Cortex of kidney (tissue), 1 donor: ENCODE measurements at places on chromosomes 12 and 14.
A peak's percentile ranks its signal among the peaks of the same experiment; 100 is the strongest.

DNA sequence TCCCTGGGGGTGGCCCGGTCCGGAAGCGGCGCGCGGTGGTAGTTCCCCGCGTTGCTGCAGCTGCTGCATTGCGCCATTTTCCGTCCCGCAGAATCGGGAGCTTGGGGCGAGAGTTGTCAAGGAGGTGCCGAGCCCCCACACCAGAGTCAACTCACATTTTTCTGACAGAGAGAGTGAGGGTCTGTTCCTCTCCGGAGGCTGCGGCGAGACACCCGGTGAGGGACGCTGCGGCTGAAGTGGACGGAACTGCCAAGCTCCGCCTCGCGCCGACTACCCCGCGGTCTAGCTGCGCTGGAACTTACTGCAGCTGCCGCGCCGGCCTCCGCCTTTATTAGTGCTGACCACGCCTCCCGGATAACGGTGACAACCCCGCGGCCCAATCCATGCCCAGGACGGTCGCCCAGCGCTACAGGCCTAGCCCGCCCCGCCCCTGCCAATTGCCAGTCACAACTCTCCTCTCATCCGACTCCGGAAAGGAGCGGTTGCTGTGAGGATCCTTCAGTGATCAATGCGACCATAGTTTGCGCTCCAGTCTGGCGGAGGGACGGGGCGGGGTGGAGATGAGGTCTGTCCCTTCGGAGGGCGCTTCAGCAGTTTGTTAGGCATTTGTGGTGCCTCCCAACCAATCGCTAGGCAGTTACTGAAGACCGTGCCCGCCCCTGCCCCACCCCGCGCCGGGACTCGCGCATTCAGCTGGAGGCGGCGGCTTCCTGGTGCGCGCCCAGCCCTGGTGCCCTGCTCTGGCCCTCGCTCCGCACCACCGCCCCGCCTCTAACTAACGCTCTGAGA is at the start of gene VAMP1:
VAMP1 (minus strand) TSS at position 303 of the 789 bp plus-strand sequence; CDS start at position 157, 146 bp downstream.
- DNase-seq = peak; percentile 81

DNA sequence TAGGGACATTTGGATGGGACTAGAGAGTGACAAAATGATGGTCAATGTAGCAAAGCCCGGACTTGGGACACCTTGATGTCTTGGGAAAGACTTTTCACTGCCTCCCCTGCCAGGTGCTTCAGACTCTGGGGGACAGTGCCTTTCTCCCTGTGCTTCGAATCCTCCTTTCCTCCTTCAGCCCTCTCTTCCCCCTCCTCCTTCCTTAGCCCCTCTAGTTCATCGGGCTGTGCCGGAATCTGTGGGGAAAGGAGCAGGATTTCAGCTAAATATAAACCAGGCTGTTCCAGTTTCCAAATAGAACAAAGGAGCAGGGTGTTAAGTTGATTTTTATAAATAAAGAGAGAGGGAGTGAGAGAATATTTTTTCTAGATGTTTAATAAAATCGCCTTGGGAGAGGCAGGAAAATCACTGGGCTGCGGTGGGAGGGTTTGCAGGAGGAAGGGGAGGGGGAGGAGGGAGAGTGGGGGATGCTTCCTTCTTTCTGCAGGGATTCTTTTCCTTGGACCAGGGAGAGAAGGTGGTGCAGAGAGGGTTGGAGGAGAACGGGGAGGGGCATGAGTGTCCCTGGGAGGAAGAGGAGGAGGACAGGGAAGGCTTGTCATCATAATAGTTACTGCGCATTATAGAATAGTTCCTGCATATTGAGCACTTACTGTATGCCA is 21.3 kb upstream of the CABP1 start:
- DNase-seq = no peak

DNA sequence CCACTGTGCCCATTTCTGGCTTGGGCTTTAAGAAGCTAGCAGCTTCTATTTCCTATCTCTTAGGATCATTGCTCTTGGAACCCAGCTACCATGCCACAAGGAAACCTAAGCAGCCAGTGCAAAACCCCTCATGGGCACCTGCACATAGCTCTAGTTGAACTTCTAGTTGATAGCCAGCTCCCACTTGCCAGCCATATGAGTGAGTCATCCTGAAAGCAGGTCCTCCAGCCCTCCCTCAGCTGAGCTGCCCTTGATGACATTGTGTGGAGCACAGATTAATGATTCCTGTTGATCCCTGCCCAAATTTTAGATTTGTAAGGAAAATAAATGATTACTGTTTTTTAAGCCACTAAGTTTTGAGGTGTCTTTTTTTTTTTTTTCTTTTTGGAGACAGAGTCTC is 234.2 kb upstream of the FBXO33 start:
- DNase-seq = no peak

DNA sequence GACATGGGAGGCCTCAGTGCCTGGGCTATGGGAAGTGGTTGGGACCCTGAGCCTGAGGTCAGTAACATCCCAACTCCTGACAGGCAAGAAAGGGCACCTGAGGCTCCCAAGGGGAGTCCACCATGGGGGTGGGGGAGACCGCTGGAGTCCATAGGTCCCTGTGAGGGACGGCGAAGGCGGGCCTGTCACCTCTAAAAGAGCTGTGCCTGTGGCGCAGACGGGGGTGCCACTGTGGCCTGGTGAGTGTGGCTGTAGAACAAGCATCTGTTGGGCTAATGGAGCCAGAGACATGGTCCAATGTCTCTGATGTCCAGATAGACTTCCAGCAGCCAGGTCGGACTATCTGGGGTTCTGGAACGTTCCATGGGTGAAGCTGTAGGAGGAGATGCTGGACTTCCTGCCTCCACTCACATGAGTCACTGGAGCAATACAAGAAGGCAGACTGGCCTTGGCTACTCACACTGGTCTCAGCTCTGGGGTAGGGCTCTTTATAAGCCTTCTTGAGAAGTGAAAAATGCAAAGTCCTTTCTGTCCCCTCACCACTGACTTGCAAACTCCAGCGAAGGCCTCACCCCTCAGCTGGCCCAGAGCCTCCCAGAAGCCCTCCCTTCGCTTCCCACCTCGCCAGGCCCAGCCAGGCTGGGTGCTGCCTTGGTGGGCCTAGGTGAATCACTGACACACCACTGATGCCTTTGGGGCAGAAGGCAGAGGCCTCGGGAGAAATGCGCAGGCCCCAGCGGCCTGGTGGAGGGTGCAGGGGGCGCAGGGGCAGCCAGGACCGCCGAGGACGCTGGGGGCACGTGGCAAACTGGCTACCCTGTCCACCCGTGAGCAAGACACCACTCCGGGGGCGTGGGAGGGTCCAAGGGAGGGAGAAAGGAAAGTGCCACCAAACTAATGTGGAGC is 1.1 kb upstream of the TRAF3 start:
- no peak for DNase-seq

GRCh38 chr12:120358412-120359100 is 10.4 kb downstream of the MSI1 start:
- no peak for DNase-seq

DNA sequence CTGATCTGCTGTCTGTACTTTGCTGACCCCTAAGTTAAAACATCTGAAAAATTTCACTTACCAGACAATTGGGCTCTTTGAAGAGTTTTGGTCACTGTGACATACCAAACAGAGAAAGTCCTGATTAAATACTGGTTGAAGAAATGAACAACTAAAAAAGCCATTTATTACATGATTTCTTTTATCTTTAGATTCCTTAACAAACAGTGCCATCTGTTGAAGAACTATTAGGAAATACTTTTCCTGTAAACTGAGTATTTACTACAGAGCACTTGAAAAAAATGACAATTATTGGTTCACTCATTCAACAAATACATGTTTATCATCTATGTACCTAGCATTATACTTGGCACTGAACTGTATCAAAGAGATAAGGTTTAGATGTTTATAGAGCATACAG is 6.5 kb upstream of the WASHC4 start:
- DNase-seq = no peak

DNA sequence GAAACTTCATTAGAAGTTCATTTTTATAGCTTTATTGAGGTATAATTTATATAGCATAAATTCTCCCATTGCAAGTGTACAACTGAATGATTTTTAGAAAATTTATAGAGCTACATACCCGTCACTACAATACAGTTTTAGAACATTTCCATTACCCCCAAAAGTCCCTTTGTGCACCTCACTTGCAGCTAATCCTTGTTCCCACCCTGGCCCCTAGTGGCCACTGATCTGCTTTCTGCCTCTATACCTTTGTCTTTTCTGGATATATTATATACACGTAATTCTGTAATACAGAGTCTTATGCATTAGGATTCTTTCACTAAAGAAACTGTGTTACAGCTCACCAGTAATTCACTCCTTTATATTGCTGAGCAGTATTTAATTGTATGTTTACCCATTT is 145.1 kb upstream of the DIO2 start:
- DNase-seq = no peak

GRCh38 chr14:104321088-104321801 is 182.9 kb downstream of the KIF26A start:
- DNase-seq = no peak

DNA sequence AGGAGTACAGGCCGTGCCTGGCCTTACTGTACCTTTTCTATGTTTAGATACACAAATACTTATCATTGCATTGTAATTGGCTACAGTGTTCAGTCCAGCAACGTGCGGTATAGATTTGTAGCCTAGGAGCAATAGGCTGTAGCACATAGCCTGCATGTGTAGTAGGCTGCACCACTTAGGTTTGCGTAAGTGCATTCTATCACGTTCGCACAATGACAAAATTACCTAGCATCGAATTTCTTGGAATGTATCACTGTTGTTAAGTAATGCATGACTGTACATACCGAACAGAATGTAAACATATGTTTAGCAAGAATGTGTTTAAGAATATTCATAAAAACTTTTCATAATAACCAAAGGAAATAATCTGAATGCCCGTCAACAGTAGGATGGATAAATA is 31.9 kb downstream of the VRTN start:
- no peak for DNase-seq

DNA sequence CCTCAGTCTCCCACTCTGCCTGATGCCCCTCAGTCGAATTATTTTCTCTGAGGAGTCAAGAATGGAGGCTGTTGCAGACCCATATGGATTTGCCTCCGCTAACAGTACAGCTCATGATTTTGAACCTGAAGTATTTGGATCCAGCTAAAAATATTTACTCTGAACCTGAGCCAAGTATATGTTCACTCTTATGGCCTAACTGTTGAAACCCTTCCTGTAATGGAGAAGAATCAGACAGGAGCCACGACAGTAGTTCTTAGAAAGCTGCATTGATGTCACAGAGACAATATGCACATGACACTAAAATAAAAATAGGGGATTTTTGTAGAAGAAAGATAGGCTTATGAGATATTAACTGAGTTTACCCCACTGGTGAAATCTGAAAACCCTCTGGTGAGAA is 1128.3 kb upstream of the FLRT2 start:
- no peak for DNase-seq

GRCh38 chr12:109871668-109872314 is 8.6 kb downstream of the GLTP start:
- DNase-seq = no peak

- DNase-seq = no peak
These were observed 113.8 kb downstream of the PIK3C2G start for GRCh38 chr12:18375131-18375530.

- no peak for DNase-seq
These were observed 424 bp downstream of the BBOF1 start for GRCh38 chr14:74019408-74020137.

- no peak for DNase-seq
These were observed 82.0 kb downstream of the EML5 start for GRCh38 chr14:88710709-88711108.

GRCh38 chr12:3197131-3197818 is 120.1 kb downstream of the TSPAN9 start:
- no peak for DNase-seq

- DNase-seq = no peak
These were observed 51.1 kb downstream of the SLC25A47 start for GRCh38 chr14:100374270-100374669.

- DNase-seq = no peak
These were observed 27.8 kb downstream of the CHGA start for GRCh38 chr14:92950773-92951172.
